Stimulated activated CD4-positive, alpha-beta T cell treated with anti-CD3 and anti-CD28 coated beads, TNF-alpha, amount 100 ng/mL, for 1 hour (primary cell): ENCODE measurements at places on chromosomes 4 and X.

GRCh38 chr4:2433609-2434350 is 15.0 kb downstream of the CFAP99 start:
- no peak for DNase-seq

DNA sequence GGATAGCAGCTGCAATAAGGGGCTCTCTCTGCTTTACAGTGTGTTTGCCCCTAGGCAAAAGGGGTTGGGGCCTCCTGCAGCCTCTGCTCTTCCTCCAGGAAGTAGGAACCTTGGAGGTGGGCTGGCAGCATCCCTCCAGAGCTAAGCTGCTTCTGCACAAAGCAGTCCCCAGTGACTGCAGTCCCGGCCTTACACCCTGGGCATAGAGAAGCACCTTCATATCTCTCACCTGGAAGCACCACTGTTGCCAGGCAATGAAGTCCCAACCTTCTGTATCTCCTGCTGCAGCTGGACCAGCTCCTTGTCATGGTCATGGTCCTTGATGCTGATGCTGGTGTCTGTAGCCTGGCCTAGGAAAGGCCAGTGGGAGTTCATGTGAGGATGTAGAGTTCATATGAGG is 171.1 kb upstream of the TET2 start:
- DNase-seq, result no peak

DNA sequence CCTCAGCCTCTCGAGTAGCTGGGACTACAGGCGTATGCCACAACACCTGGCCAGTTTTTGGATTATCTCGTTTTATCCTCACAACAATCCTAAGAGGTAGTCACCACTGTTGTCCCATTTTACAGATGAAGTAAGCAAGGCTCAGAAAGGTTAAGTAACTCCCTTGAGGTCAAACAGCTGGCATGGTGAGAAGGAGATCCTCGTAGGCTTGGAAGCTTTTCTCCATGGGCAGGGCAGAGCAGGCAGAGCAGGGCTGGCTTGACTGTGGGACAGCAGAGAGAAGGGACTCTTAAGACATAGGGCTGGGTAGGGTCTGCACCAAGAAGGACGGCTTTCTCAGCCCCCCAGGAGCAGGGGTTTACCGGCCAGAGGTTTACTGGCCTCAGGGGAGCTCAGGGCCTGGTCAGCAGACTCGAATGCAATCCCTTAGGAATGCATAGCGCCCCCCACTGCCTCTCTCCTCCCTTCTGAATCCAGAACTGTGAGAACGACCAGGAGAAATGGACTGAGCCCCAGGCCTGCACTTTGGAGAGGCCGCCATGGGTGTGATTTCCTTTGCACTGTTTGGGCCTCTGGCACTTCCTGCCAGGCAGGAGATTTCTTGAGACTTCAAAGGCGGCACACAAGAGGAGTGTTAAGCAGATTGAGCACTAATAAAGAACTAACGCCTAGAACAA is 14.0 kb upstream of the CDKN2AIP start:
- no peak for DNase-seq

DNA sequence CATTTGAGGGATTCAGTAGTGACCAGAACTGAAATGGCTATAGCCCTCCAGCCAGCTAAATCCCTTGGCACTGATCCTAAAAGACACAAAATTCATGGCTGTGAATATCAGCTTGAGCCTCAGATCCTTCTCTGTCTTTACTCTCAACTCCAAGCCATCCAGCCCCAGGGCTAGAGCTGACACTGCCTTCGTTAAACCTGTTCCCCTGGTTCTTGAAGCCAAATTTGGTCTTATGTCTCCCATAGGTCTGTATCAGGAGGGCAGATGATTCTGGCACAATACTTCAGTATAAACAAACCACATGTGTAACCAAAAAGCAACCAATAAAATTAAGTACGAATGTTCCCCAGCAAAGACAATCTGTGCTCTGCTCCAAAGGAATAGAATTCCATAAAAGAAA is 78.0 kb downstream of the ANOS1 start:
- DNase-seq, result no peak

GRCh38 chrX:77691916-77692315 is 94.1 kb downstream of the ATRX start:
- DNase-seq, result no peak

- DNase-seq, result peak; percentile 27
These were observed 52.4 kb upstream of the TMEM33 start for GRCh38 chr4:41882625-41883347.

GRCh38 chr4:7169134-7169533 is 23.2 kb upstream of the SORCS2 start:
- DNase-seq, result no peak

- DNase-seq, result no peak
These were observed 14.0 kb downstream of the SHOX start for GRCh38 chrX:644304-645281.

DNA sequence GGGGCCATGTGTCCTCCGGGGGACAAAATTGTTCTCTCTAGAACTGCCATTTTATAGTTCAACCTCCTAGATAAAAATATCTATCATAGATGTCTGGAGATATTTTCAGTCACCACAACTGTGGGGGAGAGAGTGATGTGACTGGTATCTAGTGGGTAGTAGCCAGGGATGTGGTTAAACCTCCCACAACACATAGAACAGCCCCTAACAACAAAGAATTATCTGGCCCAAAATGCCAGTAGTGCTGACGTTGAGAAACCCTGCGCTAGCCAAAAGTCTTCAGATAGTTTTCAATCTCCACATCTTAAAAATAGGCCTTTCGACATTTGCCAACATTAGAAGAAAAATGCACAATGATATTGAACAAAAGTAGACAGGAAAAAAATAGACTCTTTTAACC is 19.0 kb upstream of the SUPT20HL2 start:
- DNase-seq, result no peak
